Skin of body (tissue), 3 donors: ENCODE measurements at places on chromosomes 11 and 22. TPM values are rescaled to one million over a fixed set of nuclear protein-coding genes. Genes with fewer than 3 reads are reported as not detected.
A peak's percentile ranks its signal among the peaks of the same experiment; 100 is the strongest.

DNA sequence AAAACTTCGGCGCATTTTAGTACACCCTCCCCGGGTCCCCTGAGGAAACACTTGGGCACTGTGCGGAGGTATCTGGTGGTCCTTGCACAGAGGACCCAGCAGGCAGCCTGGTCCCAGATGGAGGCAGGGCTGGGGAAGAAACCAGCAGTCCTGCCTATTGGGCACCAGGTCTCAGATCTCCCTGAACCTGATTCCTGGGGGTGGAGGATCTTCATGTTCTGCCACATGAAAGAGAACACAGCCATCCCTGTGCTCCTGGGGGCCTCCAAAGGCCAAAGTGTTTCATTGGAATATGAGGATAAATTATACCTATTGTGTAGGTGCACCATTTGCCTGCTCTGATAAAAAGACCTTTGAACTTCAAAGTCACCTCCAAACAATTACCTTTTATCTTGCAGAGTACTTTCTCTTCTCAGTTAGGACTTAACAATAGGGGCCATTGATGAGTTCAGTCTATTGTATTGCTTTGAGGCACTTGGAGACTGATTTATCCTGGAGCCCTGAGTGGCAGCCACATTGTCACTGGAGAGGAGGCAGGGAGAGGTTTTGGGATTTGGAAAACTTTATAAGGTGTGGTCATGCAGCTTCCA, 1.8 kb downstream of the RCN1 start:
- DNase-seq = no peak

DNA sequence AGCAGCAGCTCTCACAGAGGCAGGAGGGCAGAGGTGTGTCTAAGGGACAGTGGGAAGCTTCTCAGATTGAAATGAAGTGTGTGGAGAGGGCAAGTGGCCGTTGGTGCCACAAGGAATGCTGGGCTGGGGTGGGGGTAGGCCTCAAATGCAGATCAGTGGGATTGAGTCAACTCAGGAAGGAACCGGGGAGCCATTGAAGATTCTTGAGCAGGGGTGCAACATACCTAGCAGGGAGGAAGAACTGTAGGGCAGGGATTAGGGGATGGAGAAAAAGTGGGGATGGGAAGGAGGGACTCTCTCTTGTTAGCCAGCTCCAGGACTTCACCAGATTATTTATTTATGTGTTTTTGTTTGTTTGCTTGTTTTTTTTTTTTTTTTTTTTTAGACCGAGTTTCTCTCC, 2.9 kb upstream of the SEC14L2 start:
- no peak for DNase-seq

GRCh38 chr22:25120093-25120561, 79.5 kb upstream of the CRYBB3 start:
- DNase-seq = no peak

- DNase-seq = no peak
Measured at GRCh38 chr11:37409124-37409523, 811.1 kb upstream of the RAG2 start.

DNA sequence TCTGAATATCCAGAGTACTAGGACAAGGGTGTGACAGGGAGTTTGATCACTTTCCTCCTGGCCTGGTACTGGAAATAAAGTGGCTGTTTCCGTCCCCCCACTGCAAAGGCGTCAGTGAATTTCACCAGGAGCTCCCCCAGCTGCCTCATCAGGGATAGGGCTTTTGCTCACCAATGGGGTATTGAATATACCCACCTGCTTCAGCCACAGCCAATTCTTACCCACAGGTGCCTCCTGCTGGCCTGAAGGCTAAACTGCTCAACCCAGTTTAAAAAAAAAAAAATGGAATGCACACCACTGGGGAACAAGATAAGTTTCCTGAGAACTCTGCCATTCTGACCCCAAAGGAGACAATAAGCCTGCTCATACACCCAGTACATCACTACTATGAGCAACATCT, 65.3 kb upstream of the MS4A8 start:
- no peak for DNase-seq

DNA sequence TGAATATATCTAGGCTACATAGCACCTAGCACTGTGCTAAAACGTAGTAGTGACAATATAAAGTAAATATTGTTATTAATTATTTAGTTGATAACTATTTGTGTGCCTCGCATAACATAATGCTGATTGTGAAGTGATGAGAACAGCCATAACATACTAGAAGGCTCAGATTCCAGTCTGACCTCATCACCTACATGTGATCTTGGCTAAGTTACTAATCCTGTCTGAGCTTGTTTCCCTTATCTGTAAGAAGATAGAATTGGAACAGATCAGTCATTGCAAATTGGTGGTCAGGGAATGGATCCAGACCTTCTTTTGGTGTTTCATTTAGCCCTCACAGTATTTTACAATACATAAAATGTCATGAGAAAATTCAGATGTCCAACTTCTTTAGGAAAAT, 103.4 kb upstream of the SEZ6L start:
- DNase-seq = no peak

GRCh38 chr22:43434275-43434927, 22.6 kb downstream of the MPPED1 start:
- no peak for DNase-seq

- no peak for DNase-seq
Measured at GRCh38 chr22:39913886-39914285, 13.0 kb downstream of the GRAP2 start.

GRCh38 chr11:66864924-66865697, 8.2 kb downstream of the LRFN4 start:
- DNase-seq = no peak

DNA sequence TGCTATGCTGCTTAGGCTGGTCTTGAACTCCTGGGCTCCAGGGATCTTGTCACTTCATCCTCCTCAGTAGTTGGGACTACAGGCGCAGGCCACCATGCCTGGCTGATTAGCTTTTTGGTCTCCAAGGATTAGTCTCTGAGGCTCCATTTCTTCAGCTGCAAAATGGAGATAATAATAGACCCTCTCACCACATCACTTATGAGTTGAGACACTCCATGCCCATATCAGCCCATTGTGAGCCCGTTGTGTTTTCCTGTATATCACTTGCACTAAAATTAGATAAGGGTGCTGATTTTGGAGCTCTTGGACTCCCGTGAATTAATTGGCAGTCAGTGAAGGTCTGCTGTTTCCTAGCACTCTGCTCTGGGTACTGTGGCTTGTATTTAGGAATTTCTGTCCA, 36.0 kb downstream of the DEPDC5 start:
- no peak for DNase-seq

DNA sequence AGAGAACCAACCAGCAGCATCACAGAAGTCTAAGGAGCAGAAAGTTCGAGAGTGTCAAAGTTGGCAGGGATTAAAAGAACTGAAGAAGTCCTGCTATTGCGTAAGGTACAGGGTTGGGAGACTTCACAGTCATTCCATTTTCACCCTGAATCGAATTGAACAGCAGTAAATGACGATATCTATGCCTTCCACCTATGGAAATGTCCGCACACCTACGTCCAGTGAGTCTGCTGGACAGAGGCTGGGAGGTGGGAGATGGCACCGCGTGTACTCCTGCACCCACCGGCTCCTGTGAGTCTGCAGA, 116.7 kb downstream of the MICAL3 start:
- no peak for DNase-seq

DNA sequence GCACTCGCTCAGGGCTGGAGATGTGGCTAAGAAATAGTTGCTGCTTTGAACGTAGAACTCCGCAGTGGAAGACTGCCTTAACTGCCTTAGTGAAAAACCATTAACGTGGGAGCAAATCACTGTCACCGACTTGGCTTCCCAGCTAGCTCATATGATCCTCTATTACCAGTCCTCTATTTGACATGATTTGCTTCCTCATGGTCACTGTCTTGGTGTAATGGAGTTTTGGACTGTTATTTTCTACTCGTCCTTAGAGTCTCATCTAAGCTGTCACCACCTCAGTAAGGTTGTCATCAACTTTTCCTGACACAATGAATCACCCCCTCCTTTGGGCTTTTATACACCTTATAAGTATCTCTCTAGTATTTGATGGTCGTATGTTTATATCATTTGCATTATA, 167.1 kb upstream of the NARS2 start:
- no peak for DNase-seq

DNA sequence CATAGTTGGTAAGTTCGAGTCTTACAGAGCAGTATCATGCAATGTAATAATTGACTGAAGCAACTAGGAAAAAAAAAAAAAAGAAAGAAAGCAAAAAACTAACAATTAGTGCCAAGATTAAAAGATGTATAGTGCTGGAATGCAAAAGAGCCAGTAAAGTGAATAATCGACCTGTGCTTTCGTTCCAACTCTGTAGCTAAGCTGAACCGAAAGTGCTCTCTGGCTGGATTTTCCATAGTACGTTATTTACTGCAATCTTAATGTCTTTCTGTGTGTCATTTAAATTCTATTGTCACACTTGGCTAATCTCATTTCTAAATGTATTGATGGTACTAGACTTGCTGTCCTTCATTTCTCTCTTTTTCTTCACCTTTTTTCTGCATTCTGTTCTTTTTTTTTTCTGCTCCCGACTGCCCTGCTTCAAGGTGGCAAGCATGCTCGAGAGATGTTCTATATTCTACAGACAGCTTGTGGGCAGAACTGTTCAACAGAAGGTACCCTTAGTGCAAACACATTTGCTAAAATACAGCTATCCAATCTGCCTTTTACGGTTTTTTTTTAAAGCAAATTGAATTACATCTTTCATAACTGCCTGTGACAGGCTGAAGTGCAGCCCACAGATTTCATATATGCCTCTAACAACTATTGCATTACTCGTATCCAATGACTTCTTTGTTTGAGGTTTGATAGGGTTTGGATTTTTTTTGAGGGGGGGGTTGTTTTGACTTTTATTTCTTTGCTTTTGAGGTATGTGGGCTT, 204.2 kb upstream of the MTNR1B start:
- DNase-seq = no peak

- DNase-seq = no peak
Measured at GRCh38 chr22:40553014-40553554, 83.4 kb downstream of the MRTFA start.

GRCh38 chr11:125625630-125626287, 796 bp downstream of the CHEK1 start:
- peak; percentile 94 for DNase-seq

- no peak for DNase-seq
Measured at GRCh38 chr11:36425561-36426081, 84.5 kb downstream of the TRAF6 start.

DNA sequence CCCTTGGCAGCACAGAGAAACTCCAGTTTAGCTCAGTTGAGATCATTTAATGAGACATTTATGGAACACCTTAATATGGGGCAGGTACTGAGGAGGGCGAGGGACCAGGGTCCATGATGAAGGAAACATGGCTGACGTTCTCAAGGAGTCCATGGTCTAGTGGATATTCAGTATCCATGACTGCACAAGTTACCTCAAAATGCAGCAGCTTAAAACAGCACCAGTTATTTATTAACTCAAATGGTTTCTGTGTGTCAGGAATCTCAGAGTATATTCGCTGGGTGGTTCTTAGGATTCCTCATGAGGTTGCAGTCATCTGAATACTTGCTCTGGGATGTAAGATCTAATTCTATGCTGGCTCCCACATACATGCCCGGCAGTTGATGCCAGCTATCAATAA, 346.8 kb downstream of the LARGE1 start:
- no peak for DNase-seq

DNA sequence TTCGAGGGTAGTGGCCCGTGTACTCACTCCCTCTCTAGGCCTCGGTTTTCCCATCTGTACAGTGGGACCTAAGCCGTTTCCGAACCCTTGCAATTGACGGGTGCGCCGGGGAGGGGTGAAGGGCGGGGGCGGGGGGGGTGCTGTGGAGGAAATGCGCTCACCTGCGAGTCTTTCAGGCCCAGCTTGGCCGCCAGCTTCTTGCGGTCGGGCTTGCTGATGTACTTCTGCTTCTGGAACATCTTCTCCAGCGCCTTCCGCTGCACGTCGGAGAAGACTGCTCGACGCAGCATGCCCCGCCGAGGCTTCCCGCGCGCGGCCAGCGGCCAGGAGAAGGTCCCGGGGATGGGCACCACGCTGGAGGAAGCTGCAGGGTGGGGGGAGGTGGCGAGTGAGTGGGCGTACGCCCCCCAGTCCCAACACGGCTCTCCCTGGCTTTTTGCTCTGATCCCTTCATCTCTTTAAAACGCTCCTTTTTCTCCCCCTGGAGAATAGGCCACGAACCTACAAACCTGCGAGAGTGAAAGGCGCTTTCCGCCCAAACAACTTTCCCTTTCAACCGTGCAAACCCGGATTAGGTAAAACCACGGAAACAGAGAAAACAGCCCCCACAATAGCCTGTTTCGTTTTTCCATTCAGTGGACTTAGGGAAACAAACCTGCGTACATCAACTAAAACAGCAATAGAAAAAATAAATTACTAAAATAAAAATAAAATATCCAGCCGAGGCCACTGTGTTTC, 3.2 kb downstream of the DBX1 start:
- DNase-seq = no peak

GRCh38 chr11:2071748-2072385, 67.3 kb downstream of the IGF2 start:
- DNase-seq = no peak

DNA sequence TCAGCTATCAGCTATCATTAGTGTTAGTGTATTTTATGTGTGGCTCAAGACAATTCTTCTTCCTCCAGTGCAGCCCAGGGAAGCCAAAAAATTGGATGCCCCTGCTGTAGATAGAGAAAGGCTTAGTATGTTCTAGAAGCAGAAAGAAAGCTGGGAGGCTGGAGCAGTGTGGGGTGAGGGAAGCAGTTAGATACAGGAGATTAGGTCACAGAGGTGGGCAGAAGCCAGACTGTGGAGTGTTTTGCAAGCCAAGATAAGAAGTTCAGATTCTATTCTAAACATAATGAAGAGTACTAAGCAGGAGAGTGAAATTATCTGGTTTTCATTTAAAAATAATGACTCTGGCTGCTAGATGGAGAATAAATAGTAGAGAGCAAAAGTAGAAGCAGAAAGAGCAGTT, 381.7 kb downstream of the DCDC1 start:
- no peak for DNase-seq

GRCh38 chr11:112882494-112883381, 78.5 kb upstream of the NCAM1 start:
- DNase-seq = no peak

Gene PAMR1
- 7.0 TPM for total RNA-seq

Gene F2
- total RNA-seq = not detected

Gene P2RY2
- 3.1 TPM for total RNA-seq

Gene PRG3
- 2.9 TPM for total RNA-seq

Gene CD6
- total RNA-seq = 0.39 TPM

Gene PHLDA2
- total RNA-seq = 4.2 TPM

Gene LMNTD2
- 0.69 TPM for total RNA-seq

Gene DGCR6
- 3.2 TPM for total RNA-seq

Gene OR52N2
- total RNA-seq = not detected

Gene SERPINH1
- 311 TPM for total RNA-seq
